Stimulated activated CD4-positive, alpha-beta T cell treated with anti-CD3 and anti-CD28 coated beads, TNF-alpha, amount 100 ng/mL, for 1 hour (primary cell): ENCODE measurements at places on chromosomes 13 and 19.

DNA sequence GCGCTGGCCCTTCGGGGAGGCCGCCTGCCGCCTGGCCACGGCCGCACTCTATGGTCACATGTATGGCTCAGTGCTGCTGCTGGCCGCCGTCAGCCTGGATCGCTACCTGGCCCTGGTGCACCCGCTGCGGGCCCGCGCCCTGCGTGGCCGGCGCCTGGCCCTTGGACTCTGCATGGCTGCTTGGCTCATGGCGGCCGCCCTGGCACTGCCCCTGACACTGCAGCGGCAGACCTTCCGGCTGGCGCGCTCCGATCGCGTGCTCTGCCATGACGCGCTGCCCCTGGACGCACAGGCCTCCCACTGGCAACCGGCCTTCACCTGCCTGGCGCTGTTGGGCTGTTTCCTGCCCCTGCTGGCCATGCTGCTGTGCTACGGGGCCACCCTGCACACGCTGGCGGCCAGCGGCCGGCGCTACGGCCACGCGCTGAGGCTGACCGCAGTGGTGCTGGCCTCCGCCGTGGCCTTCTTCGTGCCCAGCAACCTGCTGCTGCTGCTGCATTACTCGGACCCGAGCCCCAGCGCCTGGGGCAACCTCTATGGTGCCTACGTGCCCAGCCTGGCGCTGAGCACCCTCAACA, 1.2 kb downstream of the F2RL3 start:
- no peak for DNase-seq

DNA sequence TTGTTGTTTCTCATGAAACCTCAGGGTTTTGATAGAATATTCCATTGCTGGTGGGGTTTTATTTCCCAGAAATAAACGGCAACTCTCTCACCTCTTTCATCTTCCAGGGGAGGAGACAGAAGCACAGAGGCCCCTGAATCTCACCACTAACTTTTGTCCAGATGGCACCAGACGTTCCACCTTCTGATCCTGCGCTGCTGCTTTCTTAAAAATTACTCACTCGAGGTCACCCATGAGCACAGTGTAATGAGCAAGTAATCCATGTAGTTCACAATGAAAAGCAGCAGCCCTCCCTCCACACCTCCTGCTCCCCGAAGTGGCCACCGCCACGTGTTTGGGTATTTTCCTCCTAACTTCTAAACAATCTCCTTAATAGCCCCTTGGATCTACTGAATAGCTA, 51.3 kb downstream of the TEX29 start:
- no peak for DNase-seq

GRCh38 chr13:95176611-95177259, 124.5 kb downstream of the ABCC4 start:
- DNase-seq = no peak

GRCh38 chr19:29478578-29479565, 46.9 kb upstream of the VSTM2B start:
- no peak for DNase-seq

DNA sequence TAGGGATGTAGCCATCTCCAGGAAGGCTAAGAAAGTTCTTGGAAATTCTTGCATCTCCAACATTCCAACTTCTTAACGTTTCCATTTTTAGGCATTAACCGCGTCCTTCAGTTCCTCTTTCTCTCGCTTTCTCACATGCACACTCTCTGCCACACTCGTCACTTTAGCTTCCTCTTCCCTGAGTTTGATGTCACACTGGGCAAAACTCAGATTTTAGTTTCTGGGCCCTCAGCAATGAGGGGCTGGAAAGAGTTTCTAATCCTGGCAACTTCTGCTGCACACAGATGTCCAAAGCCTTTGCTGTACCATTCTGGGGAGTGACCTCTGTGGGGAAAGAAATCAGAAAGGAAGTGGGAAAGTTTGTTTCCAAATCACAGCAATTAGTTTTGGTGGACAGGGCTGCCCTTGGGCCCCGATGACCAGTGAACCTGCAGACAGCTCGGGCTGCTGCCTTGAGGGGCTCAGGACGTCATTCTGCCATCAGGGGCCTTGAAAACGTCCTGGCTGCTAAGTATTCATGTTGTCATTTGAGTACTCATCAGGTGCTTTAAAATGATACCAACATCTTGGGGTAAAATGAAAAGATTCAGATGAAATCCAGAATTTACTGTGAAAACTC, 89.3 kb downstream of the KL start:
- no peak for DNase-seq

DNA sequence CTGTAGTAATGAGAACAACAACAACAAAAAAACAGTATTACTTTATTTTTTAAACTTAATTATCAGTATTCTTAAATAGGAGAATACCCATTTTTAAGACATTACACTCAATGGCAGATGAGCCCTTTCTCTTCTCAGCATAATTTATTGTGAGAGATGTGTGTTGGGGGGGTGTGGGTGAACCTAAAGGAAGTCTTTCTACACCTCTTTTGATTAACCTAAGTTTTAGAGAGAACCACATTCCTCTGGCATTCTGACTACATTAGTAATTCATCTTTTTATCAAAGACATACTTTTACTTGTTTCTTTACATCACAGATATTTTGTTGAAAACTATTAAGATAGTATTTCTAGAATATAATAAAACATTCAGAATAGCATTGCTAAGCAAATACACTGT, 890.9 kb downstream of the PCDH9 start:
- no peak for DNase-seq

DNA sequence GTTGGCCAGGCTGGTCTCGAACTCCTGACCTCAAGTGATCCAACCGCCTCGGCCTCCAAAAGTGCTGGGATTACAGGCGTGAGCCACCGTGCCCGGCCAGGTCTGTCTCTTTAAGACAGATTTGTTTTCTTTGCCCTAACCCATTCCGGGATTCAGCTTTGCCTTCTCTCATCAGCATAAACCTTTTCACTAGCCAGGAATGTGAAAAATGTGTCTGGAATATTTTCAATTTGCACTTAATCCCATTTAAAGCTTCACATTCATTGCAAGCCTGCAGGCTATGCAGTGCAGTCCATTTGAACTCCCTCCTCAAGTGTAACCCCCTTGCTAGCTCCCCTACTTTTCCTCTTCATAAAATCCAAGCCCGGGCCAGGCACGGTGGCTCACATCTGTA, 880 bp upstream of the TMEM160 start:
- DNase-seq = no peak

DNA sequence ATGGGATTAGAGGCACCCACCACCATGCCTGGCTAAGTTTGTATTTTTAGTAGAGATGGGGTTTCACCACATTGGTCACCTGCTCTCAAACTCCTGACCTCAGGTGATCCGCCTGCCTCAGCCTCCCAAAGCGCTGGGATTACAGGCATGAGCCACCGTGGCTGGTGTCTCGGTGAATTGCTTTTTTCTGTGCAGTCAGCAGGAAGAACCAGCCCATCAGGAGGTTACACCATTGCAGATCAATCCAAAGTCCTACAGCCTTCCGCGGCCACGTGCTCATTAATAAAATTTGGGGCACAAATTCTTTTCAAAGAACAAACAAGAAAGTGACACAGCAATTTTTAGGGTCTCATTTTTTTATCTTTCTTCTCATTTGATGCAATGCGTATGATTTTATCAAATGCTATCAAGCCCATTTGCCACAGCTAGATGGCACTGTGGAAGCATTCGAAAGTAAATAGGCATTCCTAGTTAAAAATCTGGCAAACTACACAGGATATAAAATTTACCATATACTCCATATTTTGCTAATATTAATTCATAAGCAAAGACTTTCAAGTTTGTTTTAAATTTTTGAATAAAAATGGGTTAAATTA, 54.4 kb upstream of the ZNF835 start:
- DNase-seq = no peak

DNA sequence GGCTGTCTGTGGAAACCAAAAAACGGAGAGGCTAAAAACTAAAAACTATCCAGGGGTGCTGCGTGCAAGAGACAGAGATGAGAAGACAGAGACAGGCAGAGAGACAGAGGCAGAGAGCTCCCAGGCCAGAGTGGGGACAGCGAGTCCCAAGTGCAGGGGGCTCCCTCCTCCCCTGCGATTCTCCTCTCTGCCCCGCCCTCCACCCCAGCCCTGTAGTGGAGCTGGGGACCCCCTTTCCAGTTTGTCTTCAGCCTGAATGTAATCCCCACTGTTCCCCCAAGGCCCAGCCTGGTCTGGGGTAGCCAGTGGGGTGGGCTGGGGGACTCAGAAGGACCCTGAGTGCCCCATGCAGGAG, 2.0 kb downstream of the NFIC start:
- DNase-seq = no peak

- no peak for DNase-seq
Observed at GRCh38 chr19:55232286-55232602, 3.7 kb upstream of the TMEM86B start.

GRCh38 chr13:39249982-39250381, 211.7 kb downstream of the NHLRC3 start:
- no peak for DNase-seq
